Stimulated activated CD8-positive, alpha-beta memory T cell treated with anti-CD3 and anti-CD28 coated beads, Interleukin-15, amount 100 ng/mL, for 48 hours (primary cell): ENCODE measurements at places on chromosomes 16 and 17.
A peak's percentile ranks its signal among the peaks of the same experiment; 100 is the strongest.

- DNase-seq: peak; percentile 53
Measured at GRCh38 chr17:74671031-74671771, 41.5 kb downstream of the CD300LF start.

GRCh38 chr16:54265575-54266107 lies 20.9 kb downstream of the IRX3 start:
- DNase-seq: no peak

GRCh38 chr16:81623365-81624102 lies 155.6 kb upstream of the PLCG2 start:
- DNase-seq: no peak

- DNase-seq: no peak
Measured at GRCh38 chr17:4209611-4210010, 54.2 kb downstream of the ANKFY1 start.

GRCh38 chr16:1613728-1614455 lies 1.7 kb downstream of the CRAMP1 start:
- DNase-seq: no peak

DNA sequence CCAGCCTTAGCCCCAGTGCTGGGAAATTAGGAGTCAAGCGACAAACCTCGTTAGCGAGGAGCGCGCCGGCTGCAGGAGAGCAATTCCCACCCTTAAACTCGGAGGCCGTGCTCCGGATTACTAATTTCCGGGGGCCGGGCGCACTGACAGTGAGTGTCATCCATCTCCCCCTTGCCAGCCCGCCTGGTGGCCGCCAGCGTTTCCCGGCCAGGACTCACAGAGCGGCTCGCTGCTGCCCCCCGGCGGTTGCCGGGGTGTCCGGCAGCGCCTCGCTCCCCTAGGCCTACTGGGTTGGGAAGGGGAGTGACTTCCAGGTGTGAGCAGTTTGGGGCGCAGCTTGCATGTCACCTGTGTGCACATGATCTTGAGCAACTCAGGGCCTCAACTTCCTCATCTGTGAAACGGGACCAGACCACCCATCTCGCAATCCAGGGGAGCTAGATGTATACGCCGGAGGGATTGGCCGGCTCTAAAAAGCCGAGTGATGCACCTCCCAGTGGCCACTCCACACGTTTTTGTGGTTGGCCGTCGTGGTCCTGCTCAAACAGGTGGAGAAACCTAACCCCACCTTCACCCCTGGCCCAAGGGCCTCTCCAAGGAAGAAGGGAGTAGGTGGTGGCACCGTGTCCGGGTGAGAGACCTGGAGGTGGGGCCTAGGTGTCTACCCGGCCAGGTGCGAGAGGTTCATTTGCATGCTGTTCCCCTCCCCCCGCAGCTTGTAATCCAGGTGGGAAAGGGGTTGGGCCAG lies 2.5 kb upstream of the GSE1 start:
- peak; percentile 83 for DNase-seq

DNA sequence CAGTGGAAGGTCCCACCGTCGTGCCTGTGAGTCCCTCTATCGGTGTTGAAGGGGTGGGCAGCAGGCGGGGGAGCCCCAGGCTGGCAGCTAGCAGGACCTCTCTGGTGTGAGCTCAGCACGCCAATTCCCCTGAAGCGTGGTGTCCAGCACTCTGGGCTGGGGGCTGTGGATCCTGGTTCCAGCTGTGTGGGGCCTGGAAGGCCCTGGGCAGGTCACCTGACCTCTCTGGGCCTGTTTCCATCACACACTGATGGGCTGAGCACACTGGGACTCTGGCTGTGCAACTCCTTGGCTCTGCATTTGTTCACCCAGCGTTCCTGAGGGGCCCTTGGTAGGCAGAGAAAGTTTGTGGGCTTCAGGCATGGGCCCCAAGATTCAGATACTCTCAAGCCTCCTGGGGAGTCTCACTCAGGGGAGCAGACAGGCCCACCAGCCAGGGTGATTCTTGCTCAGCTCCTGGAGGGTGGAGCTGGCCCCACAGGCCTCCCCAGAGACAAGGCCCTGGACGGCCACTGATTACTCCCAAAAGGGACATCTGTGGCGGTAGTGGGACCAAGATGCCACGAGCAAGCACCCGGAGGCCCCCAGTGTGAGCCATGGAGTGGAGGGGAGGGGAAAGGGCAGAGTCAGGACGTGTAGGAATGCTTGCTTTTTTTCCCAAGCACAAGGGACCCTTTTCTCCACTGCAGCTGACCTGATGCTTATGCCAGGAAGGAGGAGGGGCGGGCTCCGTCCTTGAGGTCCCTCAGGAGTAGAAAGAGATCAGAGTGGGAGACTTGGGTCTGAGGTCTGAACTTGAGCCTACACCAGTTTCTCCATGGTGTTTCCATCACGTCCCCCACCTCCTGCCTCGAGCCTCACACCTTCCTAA lies 8.5 kb downstream of the SCGB1C2 start:
- no peak for DNase-seq

DNA sequence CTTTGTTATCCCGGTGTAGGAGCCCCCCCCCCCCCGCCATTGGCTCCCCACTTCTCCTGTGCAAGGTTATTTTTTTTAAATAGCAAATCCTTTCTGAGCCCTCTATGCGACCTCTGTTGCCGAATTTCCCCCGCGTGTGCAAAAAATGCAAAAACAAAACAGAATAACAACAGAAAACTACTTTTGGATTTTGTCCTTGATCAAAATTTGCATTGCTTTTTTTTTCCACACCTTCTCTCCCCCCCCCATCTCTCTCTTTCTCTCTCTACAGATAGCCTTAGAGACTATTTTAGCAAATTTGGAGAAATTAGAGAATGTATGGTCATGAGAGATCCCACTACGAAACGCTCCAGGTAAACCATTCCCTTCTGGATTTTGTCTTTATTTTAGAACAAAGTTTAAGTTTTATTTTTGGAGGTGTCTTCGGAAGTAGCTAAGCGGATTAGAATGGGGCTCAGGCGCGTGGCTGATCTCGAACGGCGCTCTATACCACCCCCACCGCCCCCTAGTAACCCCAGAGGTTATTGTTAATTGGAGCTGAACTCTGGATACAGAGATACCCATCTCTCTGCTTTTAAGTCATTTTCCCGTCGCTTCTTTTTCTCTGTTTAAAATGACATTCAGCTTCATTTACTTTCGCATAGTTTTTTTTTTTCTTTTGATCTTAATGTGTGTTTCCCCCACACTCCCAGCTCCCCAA lies 1.0 kb downstream of the MSI2 start:
- DNase-seq: no peak

GRCh38 chr17:17057057-17057551 lies 14.8 kb downstream of the MPRIP start:
- DNase-seq: no peak
